ENCODE measurements at places on chromosomes 6 and 20.

- DNase-seq = no peak
Measured at GRCh38 chr6:54473328-54473727, 165.1 kb downstream of the TINAG start.

DNA sequence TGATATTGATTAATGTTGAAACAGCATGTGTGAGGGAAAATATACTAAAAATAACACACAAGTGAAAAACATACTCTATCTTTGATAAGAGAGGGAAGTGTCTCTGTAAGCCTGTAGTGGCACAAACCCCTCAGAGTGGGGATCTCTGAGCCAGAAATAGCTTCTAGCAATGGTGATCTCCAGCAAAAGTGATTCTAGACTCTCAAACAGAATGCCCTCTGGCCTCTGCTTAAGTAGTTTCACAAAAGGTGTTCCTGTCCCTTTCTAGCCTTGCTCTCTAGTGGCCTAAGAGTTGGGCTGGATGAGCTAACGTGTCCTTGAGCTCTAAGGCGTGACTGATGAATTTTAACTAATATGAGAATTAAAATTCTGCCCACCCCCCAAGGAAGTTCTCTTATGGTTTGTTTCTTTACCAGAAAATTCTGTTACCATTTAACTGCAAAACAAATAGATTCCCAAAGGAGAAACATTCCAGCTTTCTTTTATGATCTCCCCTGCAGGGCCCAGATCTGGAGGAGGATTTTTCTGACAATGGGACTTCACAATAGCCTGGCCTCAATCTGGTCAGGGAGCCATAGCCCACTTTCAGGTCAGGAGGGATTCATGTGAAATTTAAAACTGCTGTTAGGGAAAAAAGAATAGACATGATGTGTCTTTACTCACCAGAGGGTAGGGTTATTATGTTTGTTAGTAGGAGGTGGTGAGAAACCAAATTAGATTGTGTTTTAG is 182.5 kb upstream of the LAMP5 start:
- no peak for DNase-seq

DNA sequence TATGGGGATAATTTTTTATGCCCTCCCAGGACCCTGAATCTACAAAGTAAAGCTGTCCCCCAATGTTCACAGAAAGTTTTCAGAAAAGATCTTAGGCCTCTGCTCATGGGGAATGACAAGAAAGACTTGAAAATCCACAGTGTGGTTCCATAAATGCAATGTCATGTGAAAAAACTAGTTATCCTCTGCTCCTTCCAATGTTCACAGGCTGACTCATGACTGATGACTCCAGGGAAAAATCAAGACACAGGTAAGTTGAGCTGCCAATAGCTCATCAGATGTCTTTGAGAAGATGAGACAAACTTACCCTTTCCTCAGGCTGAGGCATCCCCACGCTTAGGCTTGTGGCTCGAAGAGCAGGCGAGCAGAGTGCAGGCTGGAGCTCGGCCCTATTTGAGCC is 14.8 kb upstream of the BCLAF1 start:
- DNase-seq = no peak

DNA sequence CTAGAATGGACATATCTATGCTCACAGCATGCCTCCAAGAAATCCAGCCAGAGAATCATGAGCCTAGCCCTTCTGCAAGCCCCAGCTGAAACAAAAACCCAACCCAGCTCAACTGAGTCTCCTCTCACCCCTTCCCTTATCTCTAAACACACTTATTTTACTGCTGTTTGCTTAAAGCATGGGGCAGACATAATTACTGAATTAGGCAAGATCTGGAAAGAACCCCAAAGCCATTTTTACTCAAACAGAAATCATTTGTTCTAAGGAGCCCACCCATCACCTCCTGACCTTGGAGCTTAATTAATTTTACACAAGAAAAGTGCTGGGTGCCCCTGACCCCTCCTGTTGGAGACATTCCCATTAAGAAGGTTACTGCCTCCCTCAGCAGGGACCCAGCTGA is 291.6 kb downstream of the MAFB start:
- no peak for DNase-seq

DNA sequence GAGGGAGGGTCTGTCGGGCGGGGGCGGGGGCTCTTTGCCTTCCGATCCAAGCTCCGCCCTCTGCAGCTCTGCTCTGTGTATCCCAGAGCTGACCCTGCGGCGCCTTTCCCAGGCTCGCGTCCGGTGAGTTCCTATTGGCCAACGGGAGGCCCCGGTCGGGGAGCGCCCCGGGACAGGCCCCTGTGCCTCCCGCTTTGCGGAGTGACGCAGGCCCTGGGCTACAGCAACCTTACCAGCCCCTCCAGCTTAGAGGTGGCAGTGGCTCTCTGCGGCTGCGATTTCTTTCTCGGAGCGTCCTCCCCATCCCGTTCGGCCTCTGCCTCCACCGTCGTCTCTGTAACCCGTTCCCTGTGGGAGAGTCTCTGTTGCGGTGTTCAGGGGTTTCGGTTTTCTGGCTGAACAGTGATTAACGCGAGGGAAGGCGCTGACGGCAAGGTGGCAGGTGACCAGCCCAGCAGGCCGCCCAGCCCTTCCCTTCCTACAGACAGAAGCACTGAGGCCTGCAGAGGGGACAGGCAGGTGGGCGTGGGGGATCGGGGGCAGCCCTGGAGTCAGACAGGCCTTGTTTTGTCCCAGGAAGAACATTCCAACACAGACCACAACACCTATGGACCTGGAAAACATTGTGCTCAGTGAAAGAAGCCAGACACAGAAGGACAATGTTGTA is 18.1 kb upstream of the CEBPB start:
- DNase-seq = no peak

DNA sequence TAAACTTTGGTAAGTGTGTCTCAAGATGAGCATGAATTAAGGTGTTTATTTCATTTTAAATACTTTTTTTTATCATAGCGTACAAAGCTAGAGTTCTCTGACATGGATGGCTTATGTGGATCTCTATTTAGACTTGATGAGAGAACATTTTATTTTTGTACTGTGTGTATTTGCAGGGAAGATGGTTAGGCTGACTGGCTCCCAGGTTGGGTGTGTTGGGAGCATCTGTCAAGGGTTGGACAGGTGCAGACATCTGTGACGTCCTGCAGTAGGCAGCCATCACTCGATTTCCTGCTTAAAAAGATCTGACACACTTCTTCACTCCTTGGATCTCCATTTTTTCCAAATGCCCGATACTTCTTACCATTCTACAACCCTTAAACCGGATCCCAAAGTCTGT is 221.9 kb upstream of the QKI start:
- no peak for DNase-seq

- no peak for DNase-seq
Measured at GRCh38 chr6:107740496-107741190, 83.5 kb downstream of the SCML4 start.

DNA sequence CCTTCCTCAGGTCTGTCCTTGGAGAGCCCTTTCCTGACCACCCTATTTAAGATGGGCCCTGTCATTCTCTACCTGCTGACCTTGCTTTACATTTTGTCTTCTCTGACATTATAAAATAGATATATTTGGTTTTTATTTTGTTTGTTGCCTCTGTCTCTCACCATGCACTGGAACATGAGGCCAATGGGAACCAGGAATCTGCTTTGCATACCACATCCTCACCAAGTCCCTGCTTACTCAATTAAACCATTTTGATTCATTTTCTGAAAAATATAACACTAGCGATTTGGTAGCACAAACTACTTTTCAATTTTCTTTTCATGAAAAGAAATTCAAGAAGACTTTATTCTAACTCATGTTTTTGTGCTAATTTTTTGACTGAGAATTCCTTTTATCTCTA is 32.8 kb upstream of the POPDC3 start:
- DNase-seq = no peak

DNA sequence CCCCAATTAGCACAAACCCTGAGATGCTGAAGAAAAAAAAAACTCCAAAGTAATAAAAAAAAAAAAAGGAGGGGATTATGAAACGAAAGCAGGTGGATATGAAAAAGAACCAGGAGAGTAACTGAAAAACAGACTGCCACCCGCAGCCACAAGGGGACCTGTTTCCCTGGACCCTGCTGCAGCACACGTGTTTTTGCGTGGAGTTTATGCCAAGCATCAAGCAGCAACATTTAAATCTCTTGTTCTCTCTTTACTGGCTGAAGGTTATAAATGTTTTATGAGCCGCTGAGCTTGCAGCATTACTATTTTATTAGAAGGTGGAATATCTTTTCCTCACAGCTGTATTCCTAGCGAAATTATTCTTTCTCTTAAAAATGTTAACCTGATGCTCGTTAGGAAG is 131.6 kb upstream of the OLIG3 start:
- DNase-seq = no peak

GRCh38 chr6:107491760-107492660 is 2.1 kb downstream of the SOBP start:
- DNase-seq = peak; percentile 57

DNA sequence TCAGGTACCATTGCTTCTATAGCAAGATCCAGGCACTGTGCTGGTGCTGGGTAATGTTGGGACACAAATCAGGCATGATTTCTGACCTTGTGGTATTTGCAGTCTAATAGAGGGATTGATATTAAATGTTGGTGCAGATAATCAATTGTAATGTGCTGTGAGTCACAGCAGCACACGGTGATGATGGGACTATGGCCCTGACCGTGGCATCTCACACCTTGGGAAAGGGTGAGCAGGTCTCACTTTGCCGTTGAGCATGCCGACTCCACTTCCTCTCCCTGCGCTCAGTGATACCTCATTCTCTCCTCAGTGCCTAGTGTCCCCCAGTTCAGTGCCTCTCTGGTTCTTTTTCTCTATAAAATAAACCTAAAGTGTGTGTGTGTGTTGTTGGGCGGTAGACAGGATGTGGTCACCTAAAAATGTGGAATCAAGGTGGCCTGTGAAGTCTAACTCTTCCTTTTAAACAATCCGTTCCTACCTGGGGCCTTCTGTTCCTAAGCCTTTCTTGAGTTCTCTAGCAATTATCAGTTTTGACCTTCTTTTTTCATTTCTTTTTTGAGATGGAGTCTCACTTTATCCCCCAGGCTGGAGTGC is 188.5 kb downstream of the REV3L start:
- DNase-seq = no peak

DNA sequence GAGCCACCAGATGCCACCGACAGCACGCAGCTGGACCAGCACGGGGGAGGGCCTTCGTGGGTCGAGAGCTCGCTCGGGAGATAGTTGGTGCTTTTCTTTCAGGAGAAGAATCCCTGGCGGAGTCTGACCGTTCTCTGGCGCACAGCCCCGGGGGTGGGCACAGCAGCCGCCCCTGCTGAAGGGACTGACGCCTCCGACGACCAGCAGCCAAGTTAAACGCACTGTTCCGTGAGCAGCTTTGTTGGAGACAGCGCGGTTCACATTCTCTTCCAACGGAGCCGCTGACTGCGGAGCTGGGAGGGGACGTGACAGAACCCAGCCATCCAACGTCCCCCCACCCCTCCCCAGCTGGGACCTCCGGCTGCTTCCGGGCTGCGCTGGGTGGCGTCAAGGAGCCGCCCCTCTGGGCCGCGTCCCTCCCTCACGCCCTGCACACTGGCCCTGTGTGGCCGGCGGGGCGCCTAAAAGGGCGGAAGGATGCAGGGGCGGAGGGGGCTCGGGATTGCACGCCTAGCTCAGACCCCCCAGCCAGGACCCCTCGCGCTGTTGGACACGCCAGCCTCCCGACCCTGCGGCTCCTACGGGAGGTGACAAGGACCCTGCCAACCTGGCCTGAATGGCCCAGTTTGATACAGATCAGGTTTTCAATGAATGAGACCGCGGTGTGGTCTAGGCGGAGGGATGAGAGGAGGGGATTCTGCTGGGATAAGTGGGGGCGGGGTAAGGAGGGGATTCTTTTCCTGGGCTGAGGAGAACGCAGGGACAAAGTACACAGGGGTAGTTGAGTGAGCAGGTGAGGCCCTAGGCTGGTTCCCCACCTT is 36.4 kb upstream of the KHDC1 start:
- DNase-seq = no peak

DNA sequence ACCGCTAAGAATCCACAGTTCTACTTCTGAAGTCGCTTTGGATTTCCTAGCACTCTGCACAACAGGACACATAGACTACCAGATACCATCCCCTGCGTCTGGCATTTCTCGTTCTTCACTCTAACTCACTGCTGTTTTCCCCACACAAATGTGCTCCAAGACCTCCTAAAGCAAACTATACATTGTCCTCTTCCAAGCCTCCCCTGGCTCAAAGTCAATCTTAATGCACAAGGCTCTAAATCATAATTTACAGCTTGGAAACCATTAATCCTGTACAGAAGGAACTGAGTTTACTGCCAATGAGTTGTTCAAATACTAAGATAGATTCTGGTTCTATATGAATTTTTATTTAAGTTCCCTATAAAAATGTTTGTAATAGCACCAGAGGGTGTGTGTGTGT is 128.5 kb downstream of the HIVEP2 start:
- DNase-seq = no peak

DNA sequence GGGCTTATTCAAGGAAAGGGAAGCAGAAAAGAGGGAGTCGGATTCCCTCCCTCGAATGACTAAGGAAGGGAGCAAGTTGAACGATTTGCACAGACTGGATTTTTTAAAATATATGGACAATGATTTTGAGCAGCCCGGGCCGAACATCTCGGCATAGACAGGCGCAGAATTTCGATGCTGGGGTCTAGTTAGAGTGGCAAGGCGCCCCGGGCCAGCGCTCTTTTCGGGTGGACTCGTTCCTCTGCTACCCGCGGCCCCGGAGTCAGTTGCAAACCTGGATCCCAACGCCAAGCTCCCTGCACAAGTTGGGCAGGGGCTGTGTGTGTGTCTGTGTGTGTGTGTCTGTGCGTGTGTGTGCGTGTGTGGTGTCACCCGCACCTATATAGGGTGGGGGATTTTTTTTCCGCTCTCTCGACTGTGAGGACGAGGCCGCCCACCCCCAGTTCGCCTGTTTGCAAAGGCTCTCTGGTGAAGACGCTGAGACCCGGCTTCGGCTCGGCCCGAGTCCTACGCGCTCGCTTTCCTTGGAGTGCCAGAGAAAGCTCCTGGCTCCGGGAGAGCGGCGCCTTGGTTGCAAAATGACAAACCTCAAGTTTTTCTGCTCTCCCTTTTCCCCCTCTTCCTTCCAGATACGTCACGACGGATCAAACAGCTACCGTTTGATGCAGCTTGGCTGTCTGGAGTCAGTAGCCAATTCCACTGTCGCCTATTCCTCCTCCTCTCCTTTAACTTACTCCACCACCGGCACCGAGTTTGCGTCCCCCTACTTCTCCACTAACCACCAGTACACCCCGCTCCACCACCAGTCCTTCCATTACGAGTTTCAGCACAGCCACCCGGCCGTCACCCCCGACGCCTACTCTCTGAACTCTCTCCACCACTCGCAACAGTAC is 1.4 kb downstream of the TFAP2D start:
- DNase-seq = no peak

DNA sequence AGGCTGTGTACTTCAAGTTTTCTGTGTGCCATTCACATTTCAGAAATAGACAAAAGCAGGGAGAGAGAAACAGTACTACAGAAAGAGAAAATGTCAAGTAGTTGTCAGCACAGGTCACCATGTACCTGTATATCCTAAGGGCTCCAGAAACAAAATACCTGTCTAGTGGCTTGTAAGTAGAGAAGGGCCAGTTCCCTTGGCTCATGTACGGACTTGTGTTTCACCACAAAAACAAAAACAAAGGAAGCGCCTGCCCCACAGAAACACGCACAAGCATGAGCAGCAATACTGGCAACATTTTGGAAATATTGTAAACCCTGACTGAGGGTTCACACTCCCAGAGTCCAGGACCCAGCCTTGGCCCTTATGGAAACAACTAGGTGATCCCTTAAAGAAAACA is 44.3 kb downstream of the CNKSR3 start:
- DNase-seq = no peak

GRCh38 chr6:33740204-33740608 is 6.5 kb downstream of the IP6K3 start:
- no peak for DNase-seq

- DNase-seq = no peak
Measured at GRCh38 chr6:11207199-11207968, 25.1 kb downstream of the NEDD9 start.

- no peak for DNase-seq
Measured at GRCh38 chr6:45555981-45556771, 178.4 kb upstream of the SUPT3H start.
